ENCODE measurements at places on chromosomes 1 and 21.

GRCh38 chr21:16192902-16193301 is 463.1 kb downstream of the USP25 start:
- DNase-seq, result no peak

GRCh38 chr1:206761159-206761768 is 9.3 kb upstream of the IL19 start:
- DNase-seq, result no peak

DNA sequence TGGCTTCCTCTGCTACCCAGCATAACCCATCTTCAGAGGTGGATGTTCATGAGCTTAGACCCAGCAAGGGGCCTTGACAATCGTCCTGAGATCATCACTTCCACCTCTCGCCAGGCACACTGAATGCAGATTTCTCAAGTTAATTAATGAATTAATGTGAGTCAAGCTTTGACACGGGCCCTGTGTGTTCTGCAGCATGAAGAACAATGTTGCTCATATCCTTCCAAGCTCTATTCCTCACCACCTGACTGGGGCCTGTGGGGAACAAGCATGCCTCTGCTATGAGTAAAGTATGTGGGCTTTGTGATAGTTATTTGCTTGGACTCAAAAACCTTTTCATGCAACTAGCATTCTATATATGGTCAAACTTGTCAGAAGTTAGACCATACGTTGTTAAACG is 122.0 kb downstream of the SEC16B start:
- DNase-seq, result no peak

DNA sequence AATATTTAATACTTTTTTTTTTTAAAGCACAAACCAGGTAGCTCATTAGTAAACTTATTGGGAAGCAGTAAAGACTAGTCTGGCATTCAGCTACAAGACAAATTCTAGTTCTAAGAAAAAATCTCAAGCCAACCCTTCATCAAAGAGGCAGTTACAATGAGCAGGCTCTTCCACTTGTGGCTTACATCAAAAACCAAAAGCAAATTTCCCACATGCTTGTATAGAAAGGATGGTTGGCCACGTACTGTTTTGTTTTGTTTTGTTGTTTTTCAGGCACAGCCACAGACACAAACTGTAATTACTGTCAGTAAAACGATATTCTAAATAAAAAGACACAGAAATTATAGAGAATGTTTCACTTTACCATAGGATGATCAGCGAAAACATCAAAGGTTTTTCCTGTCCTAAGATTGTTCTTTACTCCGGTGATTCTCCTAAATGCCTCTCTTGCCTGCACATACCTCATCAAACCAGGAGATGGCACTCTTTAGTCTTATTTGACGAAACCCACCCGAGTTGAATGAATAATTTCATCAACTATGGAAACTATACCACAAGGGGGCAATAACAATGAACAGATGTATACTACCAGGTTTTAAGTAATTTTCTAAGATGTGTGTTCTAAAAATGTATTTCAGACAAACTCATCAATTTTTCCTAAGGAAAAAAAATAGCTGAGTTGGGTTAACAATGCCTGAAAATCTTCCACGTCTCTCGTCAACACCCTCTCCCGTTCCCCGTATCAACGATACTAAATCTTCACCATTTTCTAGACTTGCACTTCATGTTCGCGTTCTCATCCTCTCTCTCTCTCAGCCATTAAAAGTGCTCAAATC is 26.9 kb downstream of the RPL5 start:
- DNase-seq, result peak; percentile 24

GRCh38 chr1:171420810-171421209 is 64.5 kb upstream of the PRRC2C start:
- DNase-seq, result no peak

DNA sequence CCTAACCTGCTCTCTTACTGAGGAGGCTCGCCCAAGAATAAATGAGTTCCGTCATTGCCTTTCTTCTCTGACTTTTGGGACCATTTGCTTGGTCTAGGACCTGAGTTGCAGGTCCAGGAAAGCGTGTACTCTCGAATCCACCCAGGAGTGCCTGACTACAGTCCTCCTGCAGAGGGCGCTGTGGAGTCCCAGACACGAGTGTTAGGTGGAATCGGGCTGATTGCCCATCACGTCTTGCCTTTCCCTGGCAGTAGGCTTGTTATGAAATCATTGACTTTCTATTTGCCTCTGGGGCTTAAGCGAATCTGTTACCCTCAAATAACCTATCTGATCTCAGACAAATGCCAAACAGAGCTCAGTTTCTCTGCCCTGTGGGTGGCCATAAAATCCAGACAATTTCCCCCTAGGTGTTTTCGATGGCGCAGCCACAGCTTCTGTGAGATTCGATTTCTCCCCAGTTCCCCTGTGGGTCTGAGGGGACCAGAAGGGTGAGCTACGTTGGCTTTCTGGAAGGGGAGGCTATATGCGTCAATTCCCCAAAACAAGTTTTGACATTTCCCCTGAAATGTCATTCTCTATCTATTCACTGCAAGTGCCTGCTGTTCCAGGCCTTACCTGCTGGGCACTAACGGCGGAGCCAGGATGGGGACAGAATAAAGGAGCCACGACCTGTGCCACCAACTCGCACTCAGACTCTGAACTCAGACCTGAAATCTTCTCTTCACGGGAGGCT is at the start of gene IL20:
Gene IL20 (plus strand): TSS at position 685 of the 733 bp plus-strand sequence. CDS start 230 bp downstream, outside the sequence.
- peak; percentile 72 for DNase-seq

DNA sequence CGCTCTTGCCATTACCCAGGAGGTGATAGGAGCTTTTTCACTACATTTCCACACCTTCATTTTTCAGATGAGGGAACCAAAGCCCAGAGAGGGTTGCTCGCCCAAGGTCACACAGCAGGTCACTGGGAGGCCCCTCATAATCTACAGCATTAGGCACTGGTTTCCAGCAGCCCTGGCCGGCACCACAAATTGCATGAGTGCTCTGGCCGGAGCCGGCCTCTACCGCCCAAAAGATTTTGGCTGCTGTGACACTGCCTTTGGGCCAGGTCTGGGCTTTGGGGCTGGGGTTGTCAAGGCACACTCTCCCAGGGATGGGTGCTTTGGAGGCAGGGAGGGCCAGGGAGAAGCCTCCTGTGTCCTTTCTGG is 15.4 kb downstream of the DHRS3 start:
- no peak for DNase-seq

GRCh38 chr1:230618537-230618936 is 23.7 kb upstream of the COG2 start:
- no peak for DNase-seq

DNA sequence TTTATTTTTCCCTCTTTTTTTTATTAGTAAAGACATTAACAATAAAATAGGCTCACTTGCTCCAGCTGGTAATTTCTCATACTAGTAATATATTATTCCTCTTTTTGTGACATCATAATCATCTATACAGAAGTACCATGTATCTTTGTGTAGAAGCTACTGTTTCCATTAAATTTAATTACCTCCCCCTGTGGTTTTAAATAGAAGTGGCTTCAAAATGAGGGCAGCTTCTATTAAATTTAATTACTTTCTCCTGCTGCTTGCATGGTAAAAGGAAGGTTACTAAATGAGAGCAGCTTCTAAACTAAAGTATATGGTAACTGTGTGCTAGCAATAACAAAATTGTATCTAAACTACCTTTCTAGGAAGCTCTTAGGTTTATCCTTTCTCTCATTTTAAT is 94.0 kb downstream of the DPYD start:
- DNase-seq, result no peak

- peak; percentile 50 for DNase-seq
These were observed 11.1 kb upstream of the C1orf174 start for GRCh38 chr1:3910857-3911845.

GRCh38 chr1:117846674-117847425 is 82.6 kb downstream of the GDAP2 start:
- no peak for DNase-seq
